ENCODE measurements at places on chromosomes 1 and 21. TPM values are rescaled to one million over a fixed set of nuclear protein-coding genes. Genes with fewer than 3 reads are reported as not detected.

GRCh38 chr1:78913950-78914349, 92.6 kb downstream of the ADGRL4 start:
- no peaks in the 10 kb centered on the region for H3K27me3 ChIP-seq
- no peak overlapping the region for H3K4me3 ChIP-seq
- no peaks in the 10 kb centered on the region for H3K36me3 ChIP-seq
- no peaks in the 10 kb centered on the region for H3K4me1 ChIP-seq
- no peak overlapping the region for H3K27ac ChIP-seq

- no peak overlapping the region for H3K27ac ChIP-seq
- peaks cover 22% of the 10 kb centered on the region for H3K36me3 ChIP-seq
- no peaks in the 10 kb centered on the region for H3K4me1 ChIP-seq
Measured at GRCh38 chr1:151294742-151295462, 12.8 kb downstream of the ZNF687 start.

Gene DISC1
- 7.4 TPM for total RNA-seq

GRCh38 chr1:7474786-7475502, 296.2 kb upstream of the VAMP3 start:
- H3K27me3 ChIP-seq = peaks cover 71% of the 10 kb centered on the region
- H3K27ac ChIP-seq = no peak overlapping the region
- no peak overlapping the region for H3K4me3 ChIP-seq
- no peaks in the 10 kb centered on the region for H3K4me1 ChIP-seq

GRCh38 chr1:212212906-212213305, 72.3 kb upstream of the PPP2R5A start:
- no peak overlapping the region for H3K27ac ChIP-seq
- H3K4me3 ChIP-seq = no peak overlapping the region
- no peaks in the 10 kb centered on the region for H3K4me1 ChIP-seq
- DNase-seq = no peak

DNA sequence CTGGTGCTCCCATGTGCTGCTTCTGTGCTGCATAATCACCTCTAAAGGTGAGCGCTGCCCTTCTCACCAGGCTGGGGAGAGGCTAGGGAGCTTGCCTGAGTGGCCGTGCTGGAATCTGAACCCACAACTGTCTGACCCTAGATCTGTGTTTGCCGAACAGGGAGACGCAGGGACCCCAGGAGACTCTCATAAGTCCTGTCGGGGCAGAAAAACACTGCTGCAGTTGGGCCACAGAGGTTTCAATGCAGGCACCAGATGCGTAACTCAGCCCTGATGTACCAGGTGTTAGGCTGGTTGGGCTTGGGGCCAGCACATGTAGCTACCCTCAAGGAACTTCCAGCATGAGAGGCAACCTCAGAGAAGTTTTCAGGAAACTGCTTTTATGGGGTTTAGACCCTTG, 49.5 kb upstream of the DMRTB1 start:
- H3K4me3 ChIP-seq = no peak overlapping the region
- no peaks in the 10 kb centered on the region for H3K36me3 ChIP-seq
- 0 out of 2 replicates have a peak, but pooled peaks cover 10% of the 10 kb centered on the region for H3K27me3 ChIP-seq
- peaks cover 35% of the 10 kb centered on the region for H3K4me1 ChIP-seq
- no peak overlapping the region for H3K27ac ChIP-seq
- DNase-seq = peak; percentile 4

- DNase-seq = no peak
- no peaks in the 10 kb centered on the region for H3K36me3 ChIP-seq
- H3K4me3 ChIP-seq = no peak overlapping the region
- no peaks in the 10 kb centered on the region for H3K27me3 ChIP-seq
- H3K4me1 ChIP-seq = no peaks in the 10 kb centered on the region
- H3K27ac ChIP-seq = no peak overlapping the region
Measured at GRCh38 chr1:12191242-12192032, 24.6 kb downstream of the TNFRSF1B start.

DNA sequence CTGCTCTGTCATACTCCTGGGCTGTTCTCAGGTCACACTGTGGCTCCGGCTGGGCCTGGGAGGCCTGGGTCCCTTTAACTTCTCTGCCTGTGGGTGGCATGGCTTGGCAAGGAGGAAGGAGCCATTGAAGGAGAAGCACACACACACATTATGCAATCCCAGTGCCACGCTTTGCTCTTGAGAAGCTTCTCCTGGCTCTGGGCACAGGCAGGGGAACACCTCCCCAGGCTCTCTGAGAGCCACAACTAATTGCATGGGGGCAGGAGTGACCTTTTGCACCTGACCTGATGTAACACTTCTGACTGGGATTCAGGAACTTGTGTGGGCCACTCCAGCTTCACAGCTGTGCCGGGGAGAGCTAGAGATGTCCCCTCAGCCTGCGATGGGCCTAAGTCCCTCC, 23.1 kb downstream of the LGR6 start:
- H3K4me1 ChIP-seq = peaks cover 9% of the 10 kb centered on the region
- peaks cover 52% of the 10 kb centered on the region for H3K27me3 ChIP-seq
- H3K4me3 ChIP-seq = no peak overlapping the region
- no peaks in the 10 kb centered on the region for H3K36me3 ChIP-seq
- no peak for DNase-seq
- no peak overlapping the region for H3K27ac ChIP-seq

- no peaks in the 10 kb centered on the region for H3K36me3 ChIP-seq
- peaks cover 11% of the 10 kb centered on the region for H3K4me1 ChIP-seq
- no peak overlapping the region for H3K27ac ChIP-seq
- H3K4me3 ChIP-seq = no peak overlapping the region
- no peaks in the 10 kb centered on the region for H3K27me3 ChIP-seq
Measured at GRCh38 chr1:77316966-77317365, 35.1 kb downstream of the AK5 start.

Gene TSACC
- total RNA-seq = 0.75 TPM

DNA sequence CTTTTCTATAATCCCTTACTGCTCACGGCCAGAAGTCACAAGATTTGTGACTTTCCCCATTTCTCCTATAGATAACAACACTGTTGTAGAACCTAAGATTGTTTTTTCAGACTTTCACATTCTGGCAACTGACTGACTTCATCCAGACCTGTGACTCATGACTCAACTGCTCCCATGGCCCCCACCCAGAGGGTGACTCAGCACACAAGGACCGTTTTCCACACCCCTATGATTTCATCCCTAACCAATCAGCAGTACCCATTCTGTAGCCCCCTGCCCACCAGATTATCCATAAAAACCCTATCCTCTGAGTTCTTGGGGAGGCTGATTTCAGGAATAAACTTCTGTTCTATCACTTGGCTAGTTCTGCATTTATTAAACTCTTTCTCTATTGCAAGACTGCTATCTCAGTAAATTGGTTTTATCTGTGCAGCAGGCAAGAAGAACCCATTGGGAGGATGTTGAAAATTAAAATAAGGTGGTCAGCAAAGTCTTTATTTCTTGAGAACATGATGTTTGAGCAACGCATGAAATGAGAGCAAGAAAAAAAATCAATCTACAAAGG, 79.7 kb downstream of the NGF start:
- no peak for DNase-seq
- H3K4me1 ChIP-seq = no peaks in the 10 kb centered on the region
- no peaks in the 10 kb centered on the region for H3K27me3 ChIP-seq
- H3K36me3 ChIP-seq = no peaks in the 10 kb centered on the region
- H3K27ac ChIP-seq = no peak overlapping the region

Gene VANGL2
- 11.5 TPM for total RNA-seq

DNA sequence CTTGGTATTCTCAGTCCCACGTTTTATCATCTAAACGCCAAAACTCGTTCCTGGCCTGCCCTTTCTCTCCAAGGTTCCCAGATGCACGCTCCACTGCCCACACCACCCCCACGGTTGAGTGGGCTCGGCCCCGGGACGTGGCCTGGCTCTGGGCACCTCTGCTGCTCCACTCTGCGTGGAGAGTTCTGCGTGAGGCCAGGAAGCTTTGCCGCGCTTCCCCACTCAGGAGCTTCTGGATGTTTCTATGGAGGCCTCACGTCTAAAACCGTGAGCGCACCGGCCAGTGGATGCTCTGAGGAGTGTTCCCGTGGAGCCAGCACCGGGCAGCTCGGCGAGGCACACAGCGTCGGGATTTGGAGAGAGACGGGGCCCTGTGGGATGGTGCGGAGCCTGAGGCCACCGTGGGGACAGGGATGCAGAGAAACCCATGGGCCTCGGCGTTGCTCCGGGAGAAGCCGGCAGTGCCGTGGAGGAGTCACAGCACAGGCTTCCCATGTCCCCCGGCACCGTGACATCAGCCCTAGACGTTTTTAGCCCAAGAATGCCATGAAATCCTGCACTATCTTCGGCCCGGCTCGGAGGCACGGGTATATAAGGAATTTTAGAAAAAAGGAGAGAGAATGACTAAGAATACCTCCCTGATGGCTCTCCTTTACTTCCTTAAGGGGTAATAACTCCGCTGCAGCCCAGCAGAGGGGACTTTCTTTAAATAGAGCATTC, 125.9 kb downstream of the PRDM16 start:
- DNase-seq = no peak
- H3K4me1 ChIP-seq = no peaks in the 10 kb centered on the region
- H3K27ac ChIP-seq = no peak overlapping the region
- no peak overlapping the region for H3K4me3 ChIP-seq
- H3K27me3 ChIP-seq = peaks cover 99% of the 10 kb centered on the region

DNA sequence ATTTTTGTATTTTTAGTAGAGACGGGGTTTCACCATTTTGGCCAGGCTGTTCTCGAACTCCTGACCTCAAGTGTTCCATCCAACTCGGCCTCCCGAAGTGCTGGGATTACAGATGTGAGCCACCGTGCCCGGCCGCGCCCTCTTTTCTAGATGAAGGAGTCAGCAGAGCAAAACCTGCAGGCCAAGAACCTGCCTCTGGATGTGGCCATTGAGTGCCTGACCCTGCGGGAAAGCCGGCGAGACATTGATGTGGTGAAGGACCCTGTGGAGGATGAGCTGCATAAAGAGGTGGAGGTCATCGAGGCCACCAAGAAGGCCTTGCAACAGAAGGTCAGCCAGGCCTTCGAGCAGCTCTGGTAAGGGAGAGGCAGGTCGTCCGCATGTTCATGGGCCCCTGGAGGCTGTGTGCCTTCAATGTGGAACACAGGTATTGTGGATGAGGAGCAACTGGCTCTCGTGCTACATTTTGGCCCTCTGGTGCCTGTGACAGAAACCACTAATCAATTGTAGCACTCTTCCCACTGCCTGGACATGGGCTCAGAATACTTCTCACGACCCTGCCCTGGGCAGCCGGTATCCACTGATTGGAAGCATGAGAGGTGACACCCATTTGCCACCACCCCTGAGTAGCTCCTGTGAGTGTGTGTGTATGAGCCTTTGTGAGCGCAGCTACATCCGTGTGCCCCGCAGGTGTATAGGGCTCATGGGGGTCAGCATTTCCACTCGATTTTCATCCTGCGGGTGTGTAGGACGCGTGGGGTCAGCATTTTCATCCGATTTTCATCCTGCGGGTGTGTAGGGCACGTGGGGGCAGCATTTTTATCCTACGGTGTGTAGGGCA, 2.0 kb downstream of the TEKT2 start:
- no peak for DNase-seq
- H3K36me3 ChIP-seq = no peaks in the 10 kb centered on the region
- no peak overlapping the region for H3K4me3 ChIP-seq

Gene EFNA4
- 14.0 TPM for total RNA-seq

- H3K4me1 ChIP-seq = no peaks in the 10 kb centered on the region
- H3K27ac ChIP-seq = no peak overlapping the region
- H3K4me3 ChIP-seq = no peak overlapping the region
- DNase-seq = no peak
- no peaks in the 10 kb centered on the region for H3K27me3 ChIP-seq
Measured at GRCh38 chr1:35886577-35887431, 3.8 kb downstream of the AGO1 start.

GRCh38 chr1:187714470-187714869, 885.7 kb downstream of the PLA2G4A start:
- H3K27me3 ChIP-seq = no peaks in the 10 kb centered on the region
- no peak overlapping the region for H3K4me3 ChIP-seq
- no peak overlapping the region for H3K27ac ChIP-seq

GRCh38 chr1:207890136-207890738, 20.7 kb downstream of the CD34 start:
- H3K4me3 ChIP-seq = no peak overlapping the region
- peak; percentile 51 for DNase-seq
- H3K27me3 ChIP-seq = peaks cover 10% of the 10 kb centered on the region
- no peaks in the 10 kb centered on the region for H3K36me3 ChIP-seq
- H3K27ac ChIP-seq = no peak overlapping the region

GRCh38 chr1:160731990-160732389, 7.1 kb upstream of the SLAMF7 start:
- no peaks in the 10 kb centered on the region for H3K27me3 ChIP-seq
- H3K36me3 ChIP-seq = no peaks in the 10 kb centered on the region
- no peak for DNase-seq
- H3K27ac ChIP-seq = no peak overlapping the region

DNA sequence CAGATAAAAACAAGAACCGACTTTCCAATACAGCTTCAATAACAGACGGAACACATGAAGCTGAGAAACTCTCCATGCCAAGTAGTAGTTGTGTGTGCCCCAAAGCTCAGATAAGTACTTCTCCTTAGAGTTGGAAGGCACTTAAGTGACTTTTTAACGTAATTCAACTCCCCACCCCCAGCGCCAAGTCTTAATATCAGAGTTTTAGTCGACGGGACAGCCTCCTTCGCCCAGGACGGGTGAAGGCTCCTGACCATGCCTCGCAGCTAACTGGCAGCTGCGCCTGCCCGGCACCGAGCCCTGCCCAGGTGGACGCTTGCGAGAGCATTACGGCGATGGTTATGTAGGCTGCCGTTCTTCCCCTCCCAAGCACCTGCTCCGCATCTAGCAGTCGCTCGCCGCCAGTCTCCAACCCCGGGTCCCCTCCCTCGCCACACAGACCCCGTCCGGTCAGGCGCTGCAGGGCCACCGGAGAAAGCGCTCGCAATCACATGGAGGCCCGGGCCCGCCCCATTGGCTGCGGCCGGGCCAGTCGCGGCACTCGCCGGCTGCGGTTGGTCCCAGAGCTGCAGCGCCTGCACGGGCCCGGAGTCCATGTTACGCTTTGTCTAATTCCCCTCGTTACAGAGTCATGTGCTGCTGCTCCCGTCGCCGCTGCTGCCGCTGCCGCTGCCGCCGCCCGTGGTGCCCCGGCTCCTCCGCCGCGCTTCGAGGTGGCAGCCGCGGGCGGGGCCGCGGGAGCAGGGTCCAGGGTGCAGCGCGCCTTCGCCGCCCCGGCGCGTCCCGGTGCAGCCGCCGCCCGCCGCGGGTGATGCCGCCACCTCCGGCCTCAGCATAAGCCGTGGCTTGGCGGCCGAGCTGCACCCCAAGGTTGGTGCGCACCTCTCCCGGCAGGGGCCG, at the start of gene LRRC8D:
Gene LRRC8D (plus strand): TSS at position 611 of the 900 bp plus-strand sequence. CDS start 112,037 bp downstream, outside the sequence.
- peaks cover 51% of the 10 kb centered on the region for H3K4me1 ChIP-seq
- H3K4me3 ChIP-seq = peak within 1 kb of the TSS; percentile 75
- H3K36me3 ChIP-seq = peaks cover 22% of the 10 kb centered on the region
- H3K27ac ChIP-seq = peak within 1 kb of the TSS; percentile 67
- peak; percentile 86 for DNase-seq

GRCh38 chr1:159068886-159069285, 7.7 kb downstream of the AIM2 start:
- peaks cover 6% of the 10 kb centered on the region for H3K27me3 ChIP-seq
- no peaks in the 10 kb centered on the region for H3K4me1 ChIP-seq
- no peak overlapping the region for H3K27ac ChIP-seq
- no peaks in the 10 kb centered on the region for H3K36me3 ChIP-seq
- H3K4me3 ChIP-seq = no peak overlapping the region

Gene DCDC2B
- total RNA-seq = not detected

Data from PC-9 (cell line).